ENCODE measurements at places on chromosomes 12 and 14. TPM values are rescaled to one million over a fixed set of nuclear protein-coding genes. Genes with fewer than 3 reads are reported as not detected.

GRCh38 chr12:18551106-18551505, 186.7 kb downstream of the PLCZ1 start:
- H3K4me1 ChIP-seq = no peaks in the 10 kb centered on the region
- DNase-seq = no peak
- no peaks in the 10 kb centered on the region for H3K36me3 ChIP-seq

DNA sequence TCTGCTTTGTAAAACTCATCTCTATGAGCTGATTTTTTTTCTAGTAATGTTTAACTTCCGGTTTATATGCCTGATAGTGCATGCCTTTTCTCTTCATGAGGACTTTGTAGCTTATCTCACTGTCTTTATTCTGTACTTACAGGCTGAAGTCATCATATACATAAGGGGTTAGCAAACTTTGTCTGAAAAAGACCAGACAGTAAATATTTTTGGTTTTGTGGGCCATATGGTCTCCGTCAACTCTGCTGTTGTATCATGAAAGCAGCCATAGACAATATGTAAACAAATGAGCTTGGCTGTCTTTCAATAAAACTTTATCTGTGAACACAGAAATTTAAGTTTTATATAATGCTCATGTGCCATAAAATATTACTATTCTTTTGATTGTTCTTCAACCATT, 172.1 kb downstream of the GXYLT1 start:
- H3K4me1 ChIP-seq = no peaks in the 10 kb centered on the region
- no peak overlapping the region for H3K27ac ChIP-seq
- no peaks in the 10 kb centered on the region for H3K27me3 ChIP-seq
- H3K4me3 ChIP-seq = no peak overlapping the region
- H3K36me3 ChIP-seq = no peaks in the 10 kb centered on the region
- DNase-seq = no peak

GRCh38 chr12:51270951-51271518, 820 bp upstream of the SMAGP start:
- H3K4me1 ChIP-seq = peaks cover 22% of the 10 kb centered on the region
- peak overlapping the region; percentile 82 for H3K27ac ChIP-seq
- no peaks in the 10 kb centered on the region for H3K27me3 ChIP-seq
- peak overlapping the region; percentile 85 for H3K4me3 ChIP-seq
- peak; percentile 58 for DNase-seq

- H3K27me3 ChIP-seq = no peaks in the 10 kb centered on the region
- DNase-seq = no peak
- H3K27ac ChIP-seq = no peak overlapping the region
Observed at GRCh38 chr12:38370311-38370710, 53.7 kb downstream of the ALG10B start.

DNA sequence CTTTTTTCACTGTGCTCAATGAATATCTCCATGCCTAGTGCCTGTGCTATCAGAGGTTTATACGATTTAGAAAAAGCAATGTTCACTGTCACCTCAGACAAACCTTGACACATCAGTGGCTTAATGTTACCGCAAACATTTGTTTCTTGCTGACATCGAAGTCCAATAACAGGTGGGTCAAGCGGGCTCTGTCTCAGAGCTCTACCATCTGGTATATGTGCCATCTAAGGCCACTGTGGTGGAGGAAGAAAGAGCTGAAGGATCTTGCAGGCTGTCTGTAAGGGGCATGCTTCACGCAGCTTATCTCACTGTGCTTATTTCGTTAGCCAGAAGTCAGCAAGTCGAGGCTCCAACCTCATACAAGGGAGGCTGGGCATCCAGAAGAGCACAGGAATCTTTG, 189.5 kb upstream of the NTF3 start:
- no peaks in the 10 kb centered on the region for H3K27me3 ChIP-seq
- H3K36me3 ChIP-seq = no peaks in the 10 kb centered on the region
- peaks cover 8% of the 10 kb centered on the region for H3K4me1 ChIP-seq

DNA sequence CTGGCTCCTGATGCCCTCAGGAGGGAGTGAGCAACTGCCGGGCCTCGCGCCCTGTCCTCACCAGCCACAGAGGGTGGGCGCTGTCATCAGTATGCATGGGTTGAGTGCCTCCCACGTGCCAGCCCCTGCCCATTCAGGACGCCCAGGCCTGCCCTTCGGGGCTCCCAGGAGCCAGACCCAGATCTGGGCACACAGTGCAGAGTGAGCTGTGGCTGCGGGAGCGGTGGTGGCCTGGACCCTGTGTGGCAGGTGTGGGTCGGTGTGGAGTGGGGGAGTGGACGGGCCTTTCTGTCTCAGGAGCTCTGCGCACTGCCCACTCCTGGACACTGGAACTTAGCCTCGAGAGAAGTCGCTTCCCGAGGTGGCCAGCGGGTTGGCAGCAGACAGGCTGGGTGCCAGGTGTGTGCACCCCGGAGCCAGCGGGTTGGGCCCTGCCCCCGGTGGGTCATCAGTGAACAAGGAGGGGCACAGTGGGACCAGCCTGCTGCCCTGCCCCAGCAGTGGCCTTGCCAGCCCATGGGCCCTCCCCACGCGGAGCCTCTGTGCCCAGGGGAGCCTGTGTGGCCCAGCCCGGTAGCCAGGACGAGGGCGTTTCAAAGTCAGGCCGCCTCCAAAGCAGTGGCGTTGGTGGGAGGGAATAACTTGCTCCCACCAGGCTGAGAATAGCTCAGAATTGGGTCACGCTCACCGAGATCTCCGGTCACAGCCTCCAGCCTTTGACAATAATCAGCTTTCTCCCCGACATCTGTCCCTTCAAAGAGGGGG, 9.5 kb downstream of the TRMT61A start:
- no peak for DNase-seq
- no peaks in the 10 kb centered on the region for H3K27me3 ChIP-seq

GRCh38 chr14:70886421-70887206, 20.6 kb upstream of the PCNX1 start:
- no peak overlapping the region for H3K27ac ChIP-seq
- DNase-seq = no peak
- H3K36me3 ChIP-seq = no peaks in the 10 kb centered on the region
- H3K4me3 ChIP-seq = no peak overlapping the region
- H3K4me1 ChIP-seq = no peaks in the 10 kb centered on the region

- H3K36me3 ChIP-seq = no peaks in the 10 kb centered on the region
- no peak for DNase-seq
- no peak overlapping the region for H3K4me3 ChIP-seq
- no peak overlapping the region for H3K27ac ChIP-seq
- no peaks in the 10 kb centered on the region for H3K4me1 ChIP-seq
Observed at GRCh38 chr12:40314927-40315326, 90.1 kb downstream of the LRRK2 start.

DNA sequence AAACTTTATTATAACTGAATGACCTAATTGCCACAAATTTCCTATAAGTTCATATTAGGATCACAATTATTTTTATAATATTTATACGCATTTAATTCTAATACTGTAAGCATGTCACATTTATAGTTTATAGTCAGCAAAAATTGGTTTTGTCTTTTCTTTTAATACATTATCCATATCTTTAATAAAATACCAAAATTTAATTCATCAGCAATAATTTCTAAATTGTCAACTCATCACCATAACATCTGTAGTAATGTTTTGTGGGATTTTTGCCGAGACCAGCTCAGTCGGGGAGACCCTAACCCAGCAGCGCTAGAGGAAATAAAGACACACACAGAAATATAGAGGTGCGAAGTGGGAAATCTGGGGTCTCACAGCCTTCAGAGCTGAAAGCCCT, 254.2 kb downstream of the KIF21A start:
- H3K4me1 ChIP-seq = no peaks in the 10 kb centered on the region
- H3K27ac ChIP-seq = no peak overlapping the region
- no peak overlapping the region for H3K4me3 ChIP-seq
- H3K36me3 ChIP-seq = no peaks in the 10 kb centered on the region
- no peak for DNase-seq
- H3K27me3 ChIP-seq = no peaks in the 10 kb centered on the region

DNA sequence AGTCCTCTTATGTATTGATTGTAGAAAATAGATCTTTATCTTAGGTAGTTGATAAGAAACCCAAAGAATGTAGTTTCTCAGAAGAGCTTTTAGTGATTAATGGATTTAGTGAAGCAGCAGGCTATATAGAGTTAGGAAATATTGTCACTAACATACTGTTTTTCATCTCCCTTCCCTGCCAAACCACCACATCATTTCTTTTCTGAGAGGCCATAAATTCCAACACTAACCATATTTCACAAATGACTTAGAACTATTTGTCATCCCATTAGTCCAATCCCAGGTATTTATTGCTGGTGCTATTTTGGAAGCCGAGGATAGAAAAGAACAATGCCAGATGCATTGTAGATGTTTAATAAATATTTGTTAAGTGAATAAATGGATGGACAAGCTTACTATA, 185.7 kb downstream of the KICS2 start:
- peaks cover 10% of the 10 kb centered on the region for H3K4me1 ChIP-seq
- no peaks in the 10 kb centered on the region for H3K27me3 ChIP-seq
- no peak for DNase-seq
- H3K27ac ChIP-seq = no peak overlapping the region
- no peaks in the 10 kb centered on the region for H3K36me3 ChIP-seq

DNA sequence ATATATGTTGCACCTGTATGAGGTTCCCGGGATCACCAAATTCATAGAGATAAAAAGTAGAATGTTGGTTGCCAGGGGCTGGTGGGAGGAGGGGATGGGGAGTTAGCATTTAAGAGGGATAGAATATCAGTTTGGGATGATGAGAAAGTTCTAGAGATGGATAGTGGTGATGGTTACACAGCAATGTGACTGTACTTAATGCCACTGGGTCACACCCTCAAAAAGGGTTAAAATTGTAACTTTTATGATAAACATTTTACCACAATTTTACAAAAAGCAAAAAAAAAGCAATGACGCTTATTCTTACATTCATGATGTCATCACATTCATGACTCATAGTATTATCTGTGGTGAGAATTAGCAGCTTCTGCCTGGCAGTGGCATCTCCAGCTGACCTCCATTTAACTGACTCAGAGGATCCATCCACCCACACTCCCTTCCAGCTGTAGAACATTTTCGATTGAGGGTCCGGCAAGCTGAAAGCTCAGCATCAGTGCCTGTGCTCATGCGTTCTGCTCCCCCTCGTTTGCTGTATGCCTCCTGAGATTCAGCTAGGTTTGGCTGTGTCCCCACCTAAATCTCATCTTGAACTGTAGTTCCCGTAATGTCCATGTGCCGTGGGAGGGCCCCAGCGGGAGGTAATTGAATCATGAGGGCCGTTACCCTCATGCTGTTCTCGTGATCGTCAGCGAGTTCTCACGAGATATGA, 64.8 kb upstream of the TMEM260 start:
- no peaks in the 10 kb centered on the region for H3K36me3 ChIP-seq
- H3K4me1 ChIP-seq = no peaks in the 10 kb centered on the region
- no peak for DNase-seq
- H3K4me3 ChIP-seq = no peak overlapping the region
- no peak overlapping the region for H3K27ac ChIP-seq

DNA sequence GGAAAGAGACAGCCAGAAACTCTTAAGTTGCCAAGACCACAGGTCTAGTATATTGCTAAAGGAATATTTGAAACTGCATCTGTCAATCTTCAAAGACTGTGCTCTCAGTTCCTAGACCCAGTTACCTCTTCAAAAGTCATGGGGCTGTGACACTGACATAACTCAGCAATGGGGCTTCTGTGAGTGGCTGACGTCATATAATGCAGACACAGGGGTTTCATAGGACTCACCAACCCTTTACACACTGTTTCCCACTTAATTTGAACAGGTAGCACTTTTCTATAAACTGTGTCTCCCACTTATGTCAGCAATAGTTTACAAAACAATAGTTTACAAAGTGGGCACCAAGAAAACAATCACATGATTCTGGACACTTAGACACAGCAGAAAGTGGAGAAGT, 158.4 kb downstream of the GALC start:
- no peaks in the 10 kb centered on the region for H3K4me1 ChIP-seq
- no peak overlapping the region for H3K27ac ChIP-seq
- no peak for DNase-seq
- H3K4me3 ChIP-seq = no peak overlapping the region
- H3K36me3 ChIP-seq = no peaks in the 10 kb centered on the region

GRCh38 chr12:64025174-64025958, 180.9 kb downstream of the SRGAP1 start:
- no peaks in the 10 kb centered on the region for H3K27me3 ChIP-seq
- H3K36me3 ChIP-seq = peaks cover 15% of the 10 kb centered on the region
- no peak for DNase-seq
- H3K27ac ChIP-seq = no peak overlapping the region
- no peak overlapping the region for H3K4me3 ChIP-seq
- H3K4me1 ChIP-seq = peaks cover 16% of the 10 kb centered on the region

- H3K27ac ChIP-seq = no peak overlapping the region
- H3K36me3 ChIP-seq = no peaks in the 10 kb centered on the region
- no peak overlapping the region for H3K4me3 ChIP-seq
- H3K27me3 ChIP-seq = no peaks in the 10 kb centered on the region
- H3K4me1 ChIP-seq = peaks cover 13% of the 10 kb centered on the region
- DNase-seq = no peak
Observed at GRCh38 chr14:99260116-99260515, 11.9 kb downstream of the BCL11B start.

DNA sequence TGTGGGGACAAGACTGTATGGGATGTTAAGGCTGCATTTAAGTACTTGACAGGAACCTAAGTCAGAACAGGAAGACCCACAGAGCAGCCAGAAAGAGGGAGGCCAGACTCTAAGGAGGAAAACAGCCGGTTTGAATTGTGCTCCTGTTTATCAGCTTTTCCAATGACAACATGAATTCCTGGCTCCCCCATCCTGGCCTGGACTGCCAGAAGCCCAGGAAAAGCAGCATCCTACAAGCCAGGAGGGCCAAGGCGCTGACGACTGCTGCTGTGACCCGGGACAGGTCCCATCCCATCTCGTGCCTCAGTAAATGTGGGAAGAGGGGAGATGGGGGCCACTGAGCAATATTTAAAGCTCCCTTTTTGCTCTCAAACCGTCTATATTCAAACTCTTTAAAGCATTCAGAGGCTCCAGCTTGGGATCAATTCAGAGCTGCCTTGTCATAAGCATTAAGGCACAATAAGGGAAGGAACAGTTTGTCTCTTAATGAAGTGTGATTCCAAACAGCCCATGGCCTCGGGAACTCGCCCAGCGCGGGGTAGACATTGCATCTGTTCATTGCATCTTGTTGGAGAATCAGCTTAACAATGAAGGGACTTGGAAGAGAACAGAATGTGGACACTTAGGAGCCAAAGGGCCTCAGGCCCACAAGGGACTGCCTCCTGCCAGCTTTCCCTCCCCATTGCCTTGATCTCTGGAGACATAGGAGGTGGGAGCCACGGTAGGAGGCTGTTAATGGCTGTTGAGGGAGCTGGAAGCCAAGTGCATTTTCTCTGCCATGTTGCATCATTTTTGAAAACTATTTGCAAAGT, 49.6 kb downstream of the CMKLR1 start:
- H3K4me3 ChIP-seq = no peak overlapping the region
- H3K27me3 ChIP-seq = no peaks in the 10 kb centered on the region
- no peak overlapping the region for H3K27ac ChIP-seq
- no peaks in the 10 kb centered on the region for H3K4me1 ChIP-seq

CIT gene
- 33.7 TPM for total RNA-seq

RBM23 gene
- total RNA-seq = 67.8 TPM

WNT1 gene
- not detected for total RNA-seq

ZBTB42 gene
- total RNA-seq = 6.7 TPM

KRT78 gene
- total RNA-seq = 0.21 TPM
